ENCODE measurements at places on chromosomes 7 and 10. TPM values are rescaled to one million over a fixed set of nuclear protein-coding genes. Genes with fewer than 3 reads are reported as not detected.

GRCh38 chr7:18541181-18541870, 45.8 kb downstream of the HDAC9 start:
- peak; percentile 39 for DNase-seq

- DNase-seq, result no peak
These were observed 298.6 kb upstream of the MTPN start for GRCh38 chr7:136275794-136276193.

- no peak for DNase-seq
These were observed 174.3 kb downstream of the MGMT start for GRCh38 chr10:129641351-129641750.

SYT15 gene
- 0.79 TPM for total RNA-seq

C10orf105 gene
- total RNA-seq, result not detected

DNA sequence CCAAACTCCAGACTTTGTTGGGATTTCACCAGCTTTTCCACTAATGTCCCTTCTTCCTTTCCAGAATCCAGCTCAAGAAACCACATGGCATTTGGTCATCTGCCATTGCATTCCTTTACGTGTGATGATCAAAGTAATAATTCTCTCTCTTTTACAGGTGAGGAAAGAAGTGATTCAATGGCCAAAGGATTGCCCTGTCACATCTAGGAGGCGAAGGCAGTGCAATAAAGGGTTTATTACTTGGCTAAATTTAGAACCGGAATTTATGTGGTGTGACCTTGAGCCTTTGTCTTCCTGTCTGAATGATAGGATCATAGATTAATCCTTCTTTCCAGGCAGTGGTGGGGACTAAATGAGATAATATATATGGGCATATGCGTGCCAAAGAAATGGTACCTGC, 58.3 kb upstream of the COBL start:
- DNase-seq, result no peak

NKX1-2 gene
- 0.35 TPM for total RNA-seq

DNA sequence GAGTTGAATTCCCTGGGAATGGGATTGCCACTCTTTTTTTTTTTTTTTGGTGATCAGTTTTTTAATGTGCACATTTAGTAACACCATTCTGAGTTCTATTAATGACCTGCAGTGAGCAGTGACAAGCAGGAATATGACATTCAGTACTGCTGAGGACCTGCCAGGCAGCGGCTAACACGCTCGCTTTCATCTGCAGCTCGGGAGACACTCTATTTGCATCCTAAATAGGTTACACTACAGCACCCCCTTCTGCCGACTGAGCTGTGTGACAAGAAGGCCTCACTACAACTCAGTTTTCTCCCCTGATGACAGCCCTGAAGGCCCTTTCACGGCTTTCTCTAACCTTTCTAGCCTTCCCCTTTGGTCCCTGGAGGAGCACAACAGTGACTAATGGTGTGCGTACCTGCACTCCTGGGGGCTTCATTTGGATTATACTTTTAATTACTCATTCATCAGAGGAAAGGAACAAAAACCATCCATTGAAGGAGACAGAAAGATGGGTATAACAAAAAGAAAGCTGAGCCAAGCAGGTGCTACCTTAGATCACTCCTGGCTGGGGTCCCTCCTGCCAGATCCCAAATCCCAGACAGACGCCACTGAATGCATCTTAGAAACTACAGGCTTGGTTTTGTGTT, 872.4 kb downstream of the LRMDA start:
- DNase-seq, result peak; percentile 73

Data from MCF 10A (cell line).